Dermis microvascular lymphatic vessel endothelial cell (primary cell): ENCODE measurements at places on chromosomes 13 and 19.
A peak's percentile ranks its signal among the peaks of the same experiment; 100 is the strongest.

- no peak for DNase-seq
Measured at GRCh38 chr19:48844472-48844871, 8.2 kb upstream of the HSD17B14 start.

DNA sequence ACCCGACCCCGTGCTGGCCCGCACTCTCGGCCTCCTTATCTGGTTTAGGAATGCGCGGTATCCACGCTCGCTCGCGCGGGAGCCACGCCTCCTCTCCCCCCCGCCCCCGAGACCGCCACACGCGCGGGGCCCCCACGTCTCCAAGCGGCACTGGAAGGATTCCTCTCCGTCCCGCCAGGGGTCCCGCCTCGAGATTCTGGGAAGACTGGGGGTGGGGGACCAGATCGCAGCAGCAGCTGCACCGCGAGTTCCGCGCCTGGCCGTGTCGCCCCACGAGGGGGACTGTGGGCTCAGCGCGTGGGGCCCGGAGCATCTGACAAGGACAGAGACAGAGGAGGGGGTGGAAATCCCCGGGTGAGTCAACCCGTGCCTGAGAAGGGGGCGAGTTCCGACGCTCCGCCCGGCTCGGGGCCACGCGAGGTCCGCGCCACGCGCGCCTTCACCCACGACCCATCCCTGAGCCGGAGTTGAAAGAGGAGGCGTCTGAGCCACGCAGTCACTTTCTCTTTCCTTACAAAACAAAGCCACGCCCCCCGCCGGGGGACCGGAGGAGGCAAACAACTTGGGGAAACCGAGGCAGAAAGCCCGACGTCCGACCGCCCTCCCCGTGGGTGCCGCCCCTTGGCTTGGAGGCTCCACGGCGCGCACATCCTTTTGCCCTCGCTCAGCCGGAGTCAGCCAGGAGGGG lies 814 bp downstream of the S1PR2 start:
- DNase-seq: peak; percentile 18

- no peak for DNase-seq
Measured at GRCh38 chr19:51098365-51099046, 9.7 kb downstream of the CTU1 start.

GRCh38 chr19:5128936-5129389 lies 160.1 kb downstream of the KDM4B start:
- DNase-seq: no peak

- DNase-seq: no peak
Measured at GRCh38 chr19:670609-671075, 5.5 kb upstream of the FSTL3 start.

DNA sequence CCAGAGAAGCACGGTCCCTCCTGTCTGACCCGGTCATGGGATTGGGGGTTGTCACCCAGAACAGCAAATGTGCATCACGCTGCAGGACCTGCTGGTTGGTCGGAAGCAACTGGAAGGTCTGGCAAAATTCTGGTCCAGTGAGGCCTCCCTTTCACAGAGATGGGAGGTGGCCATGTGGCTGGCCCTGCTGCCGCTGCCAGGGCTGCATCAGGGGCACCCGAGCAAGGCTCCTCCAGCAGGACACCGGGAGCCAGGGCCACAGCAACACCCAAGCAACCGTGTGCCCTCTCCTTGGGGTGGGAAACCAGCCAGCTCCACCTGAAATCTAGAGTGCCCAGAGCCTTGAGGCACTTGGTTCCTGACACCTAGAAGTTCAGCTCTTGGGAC lies 11.5 kb upstream of the GAS6 start:
- no peak for DNase-seq

DNA sequence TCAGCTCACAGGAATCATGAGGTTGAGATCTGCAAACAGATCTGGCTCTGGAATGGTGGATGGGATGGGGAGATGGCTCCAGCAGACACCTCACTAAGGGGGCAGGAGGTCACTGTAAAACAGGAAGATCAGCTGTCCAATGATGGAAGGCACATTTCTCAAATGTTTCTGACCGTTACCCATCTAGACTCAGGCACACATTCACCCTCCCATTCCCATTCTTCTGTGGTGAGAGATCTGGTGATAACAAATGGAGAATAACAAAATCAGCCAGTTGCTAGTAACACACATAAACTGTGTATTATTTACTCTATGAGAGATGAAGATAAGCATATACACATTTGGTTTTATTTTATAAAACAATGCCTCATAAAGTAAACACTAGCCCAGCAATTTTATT lies 235.9 kb downstream of the TSHZ3 start:
- no peak for DNase-seq

- DNase-seq: no peak
Measured at GRCh38 chr13:75170311-75170710, 311.7 kb downstream of the TBC1D4 start.

DNA sequence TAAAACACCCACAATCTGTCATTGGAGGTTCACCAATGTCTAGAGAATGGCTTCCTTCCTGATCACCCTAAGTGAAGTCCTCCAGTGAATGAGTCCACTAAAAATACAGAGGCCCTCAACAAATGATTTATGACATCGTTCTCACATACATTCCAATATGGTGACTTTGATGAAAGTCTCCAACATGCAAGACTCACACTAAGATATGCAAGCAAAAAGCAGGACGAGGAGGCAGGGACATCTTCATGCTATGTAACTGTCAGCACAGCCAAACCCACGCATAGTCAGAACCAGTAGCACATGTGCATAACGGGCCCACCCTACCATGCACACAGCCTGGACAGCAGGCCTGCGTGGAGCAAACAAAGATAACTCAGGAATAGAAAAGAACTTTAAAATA lies 16.6 kb upstream of the LSM14A start:
- DNase-seq: no peak

GRCh38 chr13:113897966-113898365 lies 34.1 kb upstream of the GAS6 start:
- no peak for DNase-seq

GRCh38 chr13:103540382-103540765 lies 474.2 kb upstream of the SLC10A2 start:
- DNase-seq: no peak

DNA sequence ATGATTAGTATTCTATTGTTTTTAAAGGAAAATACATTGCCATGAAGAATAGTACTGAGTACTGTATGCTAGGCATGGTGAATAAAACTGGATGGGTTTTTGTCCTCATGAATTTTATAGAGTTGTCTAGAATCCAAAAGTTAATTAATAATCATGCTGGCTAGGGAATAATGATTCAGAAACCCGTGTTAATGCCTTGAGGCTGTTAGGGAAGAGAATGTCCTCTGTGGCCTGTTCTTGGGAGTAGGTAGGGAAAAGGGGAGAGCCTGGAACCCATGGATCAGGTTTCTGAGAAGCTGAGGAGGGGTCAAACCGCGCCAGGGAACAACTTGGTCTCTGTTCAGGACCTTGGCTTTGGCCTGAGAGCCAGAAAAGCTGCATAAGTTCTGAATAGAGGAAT lies 1376.3 kb upstream of the SLC10A2 start:
- no peak for DNase-seq

DNA sequence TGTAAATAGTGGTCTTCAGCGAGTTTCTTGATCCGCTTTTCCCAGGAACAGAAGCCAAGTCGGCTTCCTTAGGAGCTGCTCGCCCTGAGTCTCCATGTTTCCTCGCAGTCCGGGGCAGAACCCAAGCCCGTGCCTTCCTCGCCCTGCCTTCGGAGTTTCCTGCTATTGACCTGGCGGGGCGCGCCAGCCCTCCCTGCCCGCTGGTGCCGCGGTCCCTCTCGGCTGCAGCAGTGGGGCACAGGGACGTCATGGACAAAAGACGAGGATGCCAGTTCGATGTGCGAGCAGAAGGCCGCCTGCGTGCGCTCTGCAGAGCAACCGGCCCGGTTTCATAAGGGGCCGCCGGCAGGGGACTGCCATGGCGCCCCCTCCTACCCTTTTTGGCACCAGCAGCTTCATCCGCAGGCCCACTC lies 156.6 kb downstream of the TM9SF2 start:
- peak; percentile 24 for DNase-seq

DNA sequence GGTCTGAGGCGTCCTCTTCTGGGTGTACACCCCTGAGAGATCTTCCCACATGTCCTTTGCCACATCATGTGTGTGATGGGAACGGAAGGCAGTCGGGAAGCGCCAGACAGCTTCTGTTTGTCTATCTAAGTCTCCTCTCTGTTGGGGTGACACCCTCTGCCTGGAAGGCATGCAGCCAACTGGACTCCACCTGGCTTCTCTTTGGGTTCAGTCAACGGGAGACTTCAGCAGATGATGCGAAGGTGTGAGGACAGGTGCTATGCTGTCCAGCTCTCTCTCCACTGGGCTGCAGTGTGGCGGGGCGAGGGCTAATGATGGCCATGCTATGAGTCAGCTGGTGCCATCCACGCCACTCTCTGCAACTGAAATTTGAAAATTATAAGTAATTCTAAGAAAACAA lies 14.3 kb upstream of the SBK3 start:
- DNase-seq: no peak

DNA sequence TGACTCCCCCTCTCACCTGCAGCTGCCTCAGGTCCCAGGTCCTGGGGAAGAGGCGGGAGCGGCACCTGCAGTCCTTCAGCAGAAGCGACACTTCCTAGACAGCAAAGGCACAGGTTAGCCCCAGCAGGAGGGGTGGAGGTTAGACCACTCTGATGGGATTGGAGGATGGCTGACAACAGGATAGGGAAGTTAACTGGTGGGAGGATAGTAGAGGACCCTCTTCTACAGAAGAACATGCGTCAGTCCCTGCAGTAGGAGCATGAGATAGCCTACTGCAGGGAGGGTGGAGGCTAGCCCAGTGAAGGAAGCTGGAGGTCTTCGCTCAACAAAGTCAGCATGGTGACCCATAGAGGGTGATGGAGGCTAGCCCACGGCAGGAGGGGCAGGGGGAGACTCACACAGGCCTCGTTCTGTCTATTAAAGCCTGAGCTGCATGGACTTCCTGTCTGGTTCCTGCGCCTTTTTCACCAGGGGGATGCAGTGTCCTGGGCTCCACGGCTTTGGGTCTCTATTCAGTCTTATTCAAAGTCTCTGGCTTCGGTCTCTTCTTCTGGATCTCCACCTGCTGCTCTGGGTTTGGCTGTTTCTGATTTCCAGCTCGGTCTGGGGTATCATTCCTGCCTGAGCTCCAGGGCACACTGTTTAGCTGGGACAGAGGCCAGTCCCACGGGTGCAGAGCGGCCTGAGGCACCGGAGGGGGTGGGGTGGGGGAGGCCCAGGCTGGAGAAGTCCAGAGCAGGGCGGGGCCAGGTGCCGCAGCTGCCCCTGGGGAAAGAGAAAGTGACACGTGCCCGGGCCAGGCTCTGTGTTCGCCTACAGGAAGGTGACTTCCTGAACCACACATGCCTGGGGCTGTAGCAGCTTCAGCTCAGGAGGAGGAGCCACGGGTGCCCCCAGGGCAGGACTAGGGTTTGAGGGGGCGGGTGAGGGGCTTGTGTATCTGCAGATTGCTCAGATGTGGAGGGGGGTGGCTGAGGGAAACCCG lies 7.3 kb downstream of the IFNL3 start:
- DNase-seq: peak; percentile 4

DNA sequence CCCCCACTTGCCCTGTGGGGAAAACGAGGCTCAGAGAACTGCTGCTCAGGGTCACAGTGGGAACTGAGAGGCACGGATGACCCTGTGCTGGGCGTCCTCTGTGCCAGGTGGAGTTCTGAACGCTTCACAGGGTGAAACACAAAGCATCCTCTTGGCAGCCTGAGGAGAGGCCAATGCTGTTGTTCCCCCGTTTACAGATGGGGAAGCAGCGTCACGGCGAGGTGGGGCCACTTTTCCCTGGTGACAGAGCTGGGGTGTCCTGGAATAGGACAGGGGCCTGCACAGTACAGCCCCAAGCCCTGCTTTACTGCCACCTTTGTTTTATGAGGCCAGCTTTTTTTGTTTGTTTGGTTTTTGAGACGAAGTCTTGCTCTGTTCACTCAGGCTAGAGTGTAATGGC lies 22.1 kb downstream of the DHX34 start:
- DNase-seq: no peak

DNA sequence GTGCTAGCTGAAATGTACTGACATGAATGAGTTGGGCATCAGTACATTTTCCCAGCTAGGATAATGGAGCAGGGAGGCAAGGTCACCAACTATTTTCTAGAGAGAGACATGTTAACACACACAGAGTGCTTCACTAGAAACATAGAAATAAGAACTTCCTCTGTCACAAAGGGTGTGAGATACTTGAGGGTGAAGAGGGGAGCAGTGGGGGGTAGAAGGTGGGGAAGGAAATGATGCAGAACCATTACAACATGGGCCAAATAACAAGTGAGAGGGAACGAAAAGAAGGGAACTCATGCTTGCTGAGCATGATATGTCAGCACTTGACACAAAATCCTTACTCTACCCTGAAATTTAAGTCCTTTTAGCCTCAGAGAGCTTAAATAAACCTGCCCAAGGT lies 87.8 kb upstream of the RFC3 start:
- no peak for DNase-seq

DNA sequence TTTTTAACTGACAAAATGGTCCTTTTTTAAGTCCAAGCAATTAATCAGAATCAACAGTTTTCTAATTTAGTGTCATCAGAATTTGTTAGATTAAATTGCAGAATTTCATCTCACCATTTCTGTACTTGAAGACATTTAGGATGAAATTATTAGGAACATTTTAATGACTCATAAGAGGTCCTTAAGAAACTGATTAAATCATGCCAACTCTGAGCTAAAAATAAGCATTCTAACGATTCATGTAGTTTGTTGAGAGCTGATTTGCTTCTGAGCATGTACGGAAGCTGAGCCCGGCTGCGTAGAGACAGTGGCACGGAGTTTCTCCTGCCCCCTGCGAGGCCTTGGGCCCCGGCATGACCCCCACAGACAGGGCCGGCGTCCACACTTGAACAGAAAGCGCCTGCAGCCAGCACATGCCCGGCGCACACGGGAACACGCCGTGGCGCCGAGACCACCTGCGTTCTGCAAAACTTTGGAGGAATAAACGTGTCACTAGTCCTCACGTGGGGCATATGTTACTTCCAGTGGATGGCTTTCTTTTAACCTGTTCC lies 89.7 kb upstream of the MCF2L start:
- no peak for DNase-seq

DNA sequence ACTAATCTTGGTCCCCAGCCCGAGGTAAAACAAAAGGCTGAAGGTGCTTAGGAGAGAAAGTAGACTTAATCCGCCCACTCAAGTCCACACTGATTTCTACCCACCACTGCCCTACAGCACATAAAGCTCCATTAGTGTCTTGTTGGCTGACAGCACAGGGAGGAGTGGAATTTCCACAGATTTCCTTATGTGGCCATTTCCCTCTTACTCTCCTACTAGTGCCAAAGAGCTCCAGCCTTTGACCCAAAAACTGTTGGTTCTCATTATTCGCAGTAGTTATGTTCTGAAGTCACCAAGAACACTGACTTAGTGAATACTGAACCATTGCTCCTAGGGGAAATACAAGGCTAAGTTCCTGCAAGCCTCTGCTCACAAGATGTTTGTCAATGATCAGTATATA lies 61.2 kb downstream of the RAB20 start:
- DNase-seq: no peak

DNA sequence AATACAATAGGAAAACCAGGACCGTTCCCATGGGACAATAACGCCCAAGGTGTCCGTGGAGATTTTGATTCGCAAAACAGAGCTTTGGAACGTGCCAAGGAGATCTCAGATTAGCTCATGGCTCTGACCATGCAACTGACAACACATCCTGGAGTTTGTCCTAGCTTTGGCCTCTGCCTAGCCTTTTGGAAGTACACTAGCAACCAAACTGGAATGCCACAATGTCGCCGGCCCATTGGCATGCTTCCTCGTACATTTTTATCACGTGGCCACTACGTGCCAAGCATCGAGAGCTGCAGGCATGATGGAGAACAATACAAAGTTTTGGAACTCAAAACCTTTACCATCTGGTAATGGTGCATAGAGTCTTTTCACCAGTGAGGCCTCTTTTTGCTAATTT lies 256.5 kb downstream of the DCLK1 start:
- DNase-seq: no peak
